ENCODE measurements at places on chromosomes 6 and 20. TPM values are rescaled to one million over a fixed set of nuclear protein-coding genes. Genes with fewer than 3 reads are reported as not detected.

The FAM209B gene
- polyA plus RNA-seq = 0.99 TPM

The BPIFB2 gene
- polyA plus RNA-seq = not detected

The SSTR4 gene
- not detected for polyA plus RNA-seq

The PRDM1 gene
- 0.55 TPM for polyA plus RNA-seq

All from Purkinje cell (primary cell).